ENCODE measurements at places on chromosomes 1 and 21. TPM values are rescaled to one million over a fixed set of nuclear protein-coding genes. Genes with fewer than 3 reads are reported as not detected.

GRCh38 chr1:197463142-197463541 lies 195.1 kb downstream of the CRB1 start:
- DNase-seq = no peak
- H3K4me1 ChIP-seq = peaks cover 3% of the 10 kb centered on the region
- H3K36me3 ChIP-seq = no peaks in the 10 kb centered on the region
- H3K4me3 ChIP-seq = no peak overlapping the region

DNA sequence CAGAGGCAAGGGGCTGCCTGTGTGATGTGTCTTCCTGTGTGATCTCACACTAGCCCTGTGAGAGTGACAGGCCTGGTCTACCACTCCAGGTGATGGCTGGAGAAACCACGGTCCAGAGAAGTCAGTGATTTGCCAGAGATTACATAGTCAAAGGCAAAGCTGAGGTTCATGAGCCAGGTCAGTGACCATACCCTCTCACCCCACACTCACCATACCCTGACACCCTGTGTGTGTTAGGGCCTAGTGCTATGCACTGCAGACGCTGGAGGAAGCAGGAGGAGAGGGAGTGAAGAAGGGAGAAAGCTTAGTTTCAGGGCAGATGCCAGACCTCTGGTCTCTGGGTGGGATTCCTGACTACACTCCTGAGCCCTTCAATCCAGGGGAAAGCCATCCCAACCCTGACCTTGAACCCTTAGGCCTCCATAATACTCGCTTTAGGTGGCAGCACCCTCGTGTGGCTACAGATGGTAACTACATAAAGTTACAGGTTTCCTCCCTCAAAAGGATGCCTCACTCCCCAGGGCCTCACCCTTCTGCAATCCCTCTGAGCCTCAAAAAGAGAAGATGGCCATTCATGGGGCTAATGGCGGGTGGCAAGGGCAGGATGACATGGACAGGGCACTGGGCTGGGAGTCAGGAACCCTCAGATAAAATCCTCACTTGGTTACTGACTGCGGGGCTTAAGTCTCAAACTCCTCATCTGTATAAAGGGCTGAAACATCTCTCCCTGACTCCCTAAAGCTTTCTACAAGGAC lies 20.8 kb upstream of the SDC3 start:
- DNase-seq = no peak
- no peak overlapping the region for H3K27ac ChIP-seq
- H3K36me3 ChIP-seq = peaks cover 10% of the 10 kb centered on the region

GRCh38 chr21:15842565-15842880 lies 112.7 kb downstream of the USP25 start:
- no peak overlapping the region for H3K27ac ChIP-seq
- H3K4me3 ChIP-seq = no peak overlapping the region
- DNase-seq = no peak
- no peaks in the 10 kb centered on the region for H3K4me1 ChIP-seq

The CFHR4 gene
- 0.35 TPM for total RNA-seq

GRCh38 chr21:36297938-36298572 lies 21.9 kb upstream of the MORC3 start:
- no peaks in the 10 kb centered on the region for H3K27me3 ChIP-seq
- H3K4me1 ChIP-seq = no peaks in the 10 kb centered on the region
- peak overlapping the region; percentile 10 for H3K27ac ChIP-seq
- DNase-seq = no peak

GRCh38 chr1:202217516-202217915 lies 23.9 kb downstream of the LGR6 start:
- peaks cover 4% of the 10 kb centered on the region for H3K27me3 ChIP-seq
- H3K27ac ChIP-seq = no peak overlapping the region
- no peaks in the 10 kb centered on the region for H3K36me3 ChIP-seq
- no peak overlapping the region for H3K4me3 ChIP-seq
- no peak for DNase-seq

DNA sequence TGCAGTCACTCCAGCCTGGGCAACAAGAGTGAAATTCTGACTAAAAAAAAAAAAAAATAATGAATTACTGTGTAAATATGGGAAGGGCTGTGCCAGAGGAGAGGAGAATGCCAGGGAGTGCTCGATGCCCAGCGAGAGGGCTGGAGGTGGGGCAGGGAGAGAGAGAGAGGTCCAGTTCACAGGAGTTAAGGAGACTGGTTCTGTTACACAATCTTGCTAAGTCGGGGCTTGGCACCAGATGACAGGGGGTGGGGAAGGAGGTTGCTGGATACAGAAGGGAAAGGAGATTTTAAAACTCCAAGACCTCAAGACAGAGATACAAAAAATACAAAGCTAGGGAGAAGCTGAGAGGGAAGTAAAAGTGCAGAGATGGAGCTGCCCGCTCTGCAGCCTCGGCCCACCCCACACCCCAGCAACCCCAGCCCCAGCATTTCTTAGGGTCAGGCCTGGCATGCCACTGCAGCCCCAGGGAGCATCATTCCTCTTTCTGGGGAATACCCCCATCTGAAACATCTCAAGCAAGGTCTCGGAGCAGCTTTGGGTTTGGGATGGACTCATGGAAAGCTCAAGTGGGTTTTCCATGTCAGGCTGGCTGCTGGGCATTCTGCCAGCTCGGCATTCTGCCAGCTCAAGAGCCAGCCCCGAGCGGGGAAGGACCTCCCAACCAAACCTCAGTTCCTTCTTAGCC lies 991 bp downstream of the SELENBP1 start:
- peaks cover 48% of the 10 kb centered on the region for H3K4me1 ChIP-seq
- peaks cover 1% of the 10 kb centered on the region for H3K36me3 ChIP-seq
- no peaks in the 10 kb centered on the region for H3K27me3 ChIP-seq
- H3K4me3 ChIP-seq = peak overlapping the region; percentile 65

- no peaks in the 10 kb centered on the region for H3K27me3 ChIP-seq
- no peaks in the 10 kb centered on the region for H3K36me3 ChIP-seq
- peak; percentile 72 for DNase-seq
- H3K4me1 ChIP-seq = peaks cover 22% of the 10 kb centered on the region
These were observed 54.1 kb downstream of the KCNJ15 start for GRCh38 chr21:38310646-38311485.

GRCh38 chr1:2300004-2300771 lies 72.1 kb downstream of the SKI start:
- peak overlapping the region; percentile 54 for H3K27ac ChIP-seq
- H3K36me3 ChIP-seq = no peaks in the 10 kb centered on the region
- H3K4me3 ChIP-seq = no peak overlapping the region
- peaks cover 39% of the 10 kb centered on the region for H3K4me1 ChIP-seq

- no peak overlapping the region for H3K27ac ChIP-seq
- H3K36me3 ChIP-seq = no peaks in the 10 kb centered on the region
- no peaks in the 10 kb centered on the region for H3K4me1 ChIP-seq
- H3K4me3 ChIP-seq = no peak overlapping the region
These were observed 18.2 kb upstream of the FMO4 start for GRCh38 chr1:171295821-171296220.

- no peak overlapping the region for H3K27ac ChIP-seq
- H3K4me3 ChIP-seq = no peak overlapping the region
- H3K36me3 ChIP-seq = no peaks in the 10 kb centered on the region
- no peaks in the 10 kb centered on the region for H3K4me1 ChIP-seq
- DNase-seq = no peak
These were observed 20.8 kb upstream of the SLC35F3 start for GRCh38 chr1:233883671-233884070.

The NDUFV3 gene
- total RNA-seq = 29.6 TPM

DNA sequence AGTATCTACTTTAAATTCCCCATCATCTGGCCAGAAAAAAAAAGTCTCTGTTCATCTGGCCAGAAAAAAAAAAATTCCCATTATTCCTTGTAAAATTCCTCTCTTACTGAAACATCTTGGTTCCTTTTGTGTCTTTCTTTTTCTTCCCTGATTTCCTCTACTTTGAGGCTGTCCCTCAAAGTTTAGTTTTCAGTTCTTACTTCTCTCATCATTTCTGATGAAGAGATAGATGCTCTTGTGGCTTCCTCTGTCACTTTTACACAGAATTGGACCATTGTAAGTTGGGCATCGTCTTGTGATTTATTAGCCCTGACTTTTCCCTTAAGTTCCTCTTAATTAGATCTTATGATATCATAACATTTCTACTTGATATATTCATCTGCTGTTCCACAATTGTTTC lies 6.5 kb downstream of the SOAT1 start:
- H3K36me3 ChIP-seq = no peaks in the 10 kb centered on the region
- no peak for DNase-seq
- H3K27me3 ChIP-seq = no peaks in the 10 kb centered on the region
- peaks cover 7% of the 10 kb centered on the region for H3K4me1 ChIP-seq
- H3K4me3 ChIP-seq = no peak overlapping the region

The KLHDC9 gene
- 21.9 TPM for total RNA-seq

DNA sequence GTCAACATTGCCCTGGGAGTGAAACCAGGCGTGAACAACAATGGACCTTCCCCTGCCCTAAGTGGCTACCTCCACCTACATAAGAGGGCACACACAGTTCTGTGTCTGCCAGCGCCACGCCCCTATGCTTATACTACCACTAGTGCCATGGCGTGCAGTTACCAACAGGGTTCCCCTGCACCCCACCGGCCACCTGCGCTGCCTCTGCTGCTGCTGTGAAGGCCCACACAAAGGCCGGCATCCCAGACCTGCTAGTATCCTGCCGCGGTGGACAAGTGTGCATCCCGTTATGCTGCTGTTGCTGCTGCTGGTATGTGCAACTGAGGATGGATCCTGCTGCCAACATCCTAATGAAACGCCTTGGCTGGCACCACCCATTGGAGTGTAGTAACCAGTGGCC lies 75.7 kb downstream of the INTS7 start:
- H3K4me3 ChIP-seq = no peak overlapping the region
- H3K4me1 ChIP-seq = no peaks in the 10 kb centered on the region
- H3K36me3 ChIP-seq = peaks cover 5% of the 10 kb centered on the region
- H3K27me3 ChIP-seq = no peaks in the 10 kb centered on the region
- H3K27ac ChIP-seq = no peak overlapping the region

DNA sequence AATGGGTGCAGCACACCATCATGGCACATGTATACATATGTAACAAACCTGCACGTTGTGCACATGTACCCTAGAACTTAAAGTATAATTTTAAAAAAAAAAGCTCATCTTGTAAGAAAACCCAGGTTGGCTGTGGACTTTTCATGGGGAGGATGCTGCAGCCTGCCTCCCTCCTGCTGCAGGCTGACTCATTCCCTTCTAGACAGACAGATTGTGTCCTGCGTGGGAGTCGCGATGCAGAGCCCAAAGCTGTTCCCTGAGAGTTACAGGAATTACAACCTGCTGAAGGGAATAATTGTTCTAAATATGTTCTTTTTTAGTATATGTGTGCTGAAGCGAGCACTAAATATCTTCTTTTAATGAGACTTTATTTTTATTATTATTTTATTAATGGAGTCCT lies 93.2 kb downstream of the TBX19 start:
- H3K36me3 ChIP-seq = no peaks in the 10 kb centered on the region
- H3K27me3 ChIP-seq = no peaks in the 10 kb centered on the region
- no peaks in the 10 kb centered on the region for H3K4me1 ChIP-seq
- no peak overlapping the region for H3K4me3 ChIP-seq
- DNase-seq = no peak

- H3K36me3 ChIP-seq = peaks cover 32% of the 10 kb centered on the region
- no peak overlapping the region for H3K27ac ChIP-seq
- H3K4me3 ChIP-seq = peak overlapping the region; percentile 94
- no peaks in the 10 kb centered on the region for H3K27me3 ChIP-seq
- DNase-seq = no peak
These were observed 1.4 kb downstream of the ATP5PO start for GRCh38 chr21:33914188-33914587.

DNA sequence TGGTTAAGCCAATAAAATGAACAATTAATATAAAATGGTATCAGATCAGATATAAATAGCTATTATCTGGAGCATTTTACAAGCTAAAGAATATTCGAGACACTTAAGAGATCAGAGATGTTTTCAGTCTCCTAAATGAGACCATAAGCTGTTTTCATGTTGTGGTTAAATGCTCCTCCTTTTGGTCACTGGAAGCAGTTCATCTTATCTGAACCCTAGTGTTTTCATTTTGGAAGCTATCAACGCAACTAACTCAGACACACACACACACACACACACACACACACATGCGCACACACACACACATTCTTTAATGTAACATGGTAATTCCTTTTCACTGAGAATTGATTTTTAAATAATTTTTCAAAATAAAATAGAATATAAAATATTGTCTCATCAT lies 10.0 kb upstream of the LRRC8C start:
- H3K4me3 ChIP-seq = no peak overlapping the region
- no peak overlapping the region for H3K27ac ChIP-seq
- no peak for DNase-seq

Measured in kidney (tissue), 22 donors.